ENCODE measurements at places on chromosomes 6 and 20.

DNA sequence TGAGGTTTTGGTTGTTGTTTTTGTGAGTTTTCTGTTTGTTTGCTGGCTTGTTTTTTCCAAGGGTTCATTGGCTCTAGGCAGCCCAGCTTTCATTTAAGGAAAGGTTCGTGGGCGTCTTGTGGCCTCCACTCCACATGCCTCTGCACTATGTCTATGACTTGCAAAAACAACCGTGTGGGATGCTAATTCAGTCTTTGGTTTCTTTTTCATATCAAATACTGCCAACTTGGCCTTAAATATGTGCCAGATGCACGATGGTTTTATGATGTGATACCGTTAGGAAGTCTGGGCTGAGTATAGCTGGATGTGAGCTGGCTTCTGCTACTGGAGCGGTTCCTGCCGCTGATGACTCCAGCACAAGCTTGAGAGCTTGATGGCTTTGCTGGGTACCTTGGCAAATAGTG is 96.3 kb downstream of the BMP2 start:
- no peak for DNase-seq

DNA sequence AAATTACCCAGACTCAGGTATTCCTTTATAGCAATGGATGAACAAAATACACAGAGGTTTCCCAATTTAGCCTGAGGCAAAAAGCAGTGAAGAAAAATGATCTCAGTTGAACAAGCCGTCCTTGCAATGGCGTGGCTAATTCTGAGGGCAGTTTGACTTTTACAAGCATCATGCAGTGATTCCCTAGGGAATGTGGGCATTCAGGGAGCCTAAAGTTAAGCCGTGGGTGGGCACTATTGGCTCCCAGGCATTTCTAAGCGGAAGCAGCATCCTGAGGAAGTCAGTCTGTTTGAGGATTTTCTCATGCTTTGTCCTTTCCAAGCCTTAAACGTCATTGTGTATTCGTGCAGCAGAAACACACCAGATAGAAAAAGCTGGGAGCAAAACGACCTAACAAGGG is 133.9 kb downstream of the MYLK4 start:
- no peak for DNase-seq

DNA sequence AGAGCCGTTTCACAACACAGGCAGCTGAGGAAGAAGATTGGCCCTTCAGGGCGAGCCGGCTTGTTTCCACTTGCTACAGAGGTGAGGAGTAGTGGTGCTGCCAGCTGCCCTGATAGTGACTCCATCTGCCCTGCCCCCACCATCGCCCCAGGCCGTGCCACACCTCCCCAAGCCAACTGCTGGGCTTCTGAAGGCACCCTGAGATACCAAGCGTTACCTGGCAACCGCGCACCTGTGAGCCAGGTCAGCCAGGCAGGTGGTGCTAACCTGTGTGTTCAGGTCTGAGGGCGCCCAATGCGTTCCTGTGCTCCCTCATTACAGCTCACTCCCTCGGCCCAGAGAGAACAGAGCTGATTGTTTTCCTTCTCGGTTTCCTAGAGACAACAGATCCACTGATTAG is 299.1 kb upstream of the ID4 start:
- no peak for DNase-seq

DNA sequence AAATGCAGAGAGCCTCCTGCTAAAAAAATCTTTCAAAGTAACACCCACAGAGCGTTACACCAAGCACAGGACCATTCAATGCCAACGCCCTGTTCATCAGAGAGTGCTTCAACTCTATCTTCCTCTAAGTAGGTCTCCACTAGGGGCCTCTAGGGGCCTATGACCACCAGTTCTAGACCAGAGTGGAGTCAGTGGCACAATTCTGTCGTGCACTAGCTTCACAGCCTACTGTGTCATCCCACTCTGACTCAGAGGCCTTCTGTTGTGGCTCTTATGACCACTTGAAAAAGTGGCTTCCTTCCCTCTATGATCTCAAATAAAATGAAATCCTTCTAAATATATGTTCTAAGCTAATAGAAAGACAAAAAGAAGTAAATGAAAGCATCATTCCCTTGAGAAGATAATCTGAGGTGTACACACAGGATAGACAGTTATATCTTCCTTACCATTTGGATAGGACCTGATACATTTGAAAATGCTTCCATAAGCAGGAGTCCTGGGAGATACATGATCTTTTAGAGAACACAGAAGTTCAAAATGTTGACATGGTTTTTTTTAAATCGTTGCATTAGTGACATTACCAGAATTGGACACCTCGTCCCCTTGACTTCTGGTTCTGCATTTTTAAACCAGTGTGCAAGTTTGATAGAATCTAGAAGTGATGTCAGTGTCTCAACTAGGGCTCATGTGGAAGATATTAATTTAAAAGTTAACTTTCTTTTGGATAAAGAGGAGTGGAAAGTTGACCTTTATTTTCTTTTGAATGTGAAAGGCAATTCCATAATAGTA is 151.9 kb downstream of the SH3BGRL2 start:
- no peak for DNase-seq

DNA sequence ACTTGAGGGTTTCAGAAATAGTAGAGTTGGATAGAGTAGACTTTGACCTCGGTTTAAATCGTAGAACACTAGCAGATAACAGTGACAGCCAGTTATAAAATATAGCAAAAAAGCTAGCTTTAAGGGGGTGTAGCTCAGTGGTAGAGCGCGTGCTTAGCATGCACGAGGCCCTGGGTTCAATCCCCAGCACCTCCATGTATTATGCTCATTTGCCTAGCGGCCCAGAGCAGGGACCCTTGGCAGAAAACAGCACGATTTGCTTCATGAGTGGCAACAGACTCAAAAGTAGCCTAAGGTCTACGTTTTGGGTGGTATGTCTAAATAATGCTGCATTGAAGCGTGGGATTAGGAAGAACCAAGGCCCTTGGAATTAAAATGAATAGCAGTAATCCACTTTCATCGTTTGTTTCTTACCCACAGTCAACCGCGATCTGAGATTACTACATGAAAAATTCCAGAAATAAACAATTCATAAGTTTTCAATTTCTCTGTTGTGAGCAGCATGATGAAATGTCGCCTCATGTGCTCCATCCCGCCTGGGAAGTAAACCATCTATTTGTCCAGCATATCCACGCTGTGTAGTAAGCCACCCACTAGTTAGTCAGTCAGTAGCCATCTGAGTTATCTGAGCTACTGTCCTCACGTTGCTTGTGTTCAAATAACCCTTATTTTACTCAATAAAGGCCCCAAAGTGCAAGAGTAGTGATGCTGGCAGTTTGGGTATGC is 184.9 kb downstream of the GPX5 start:
- DNase-seq, result no peak

GRCh38 chr6:147787417-147787816 is 278.9 kb downstream of the SAMD5 start:
- DNase-seq, result no peak

GRCh38 chr6:25056130-25056529 is 120.4 kb upstream of the RIPOR2 start:
- no peak for DNase-seq

All from activated CD8-positive, alpha-beta memory T cell treated with anti-CD3 and anti-CD28 coated beads for 4 hours (primary cell).